ENCODE measurements at places on chromosomes 3 and 15. TPM values are rescaled to one million over a fixed set of nuclear protein-coding genes. Genes with fewer than 3 reads are reported as not detected.
A peak's percentile ranks its signal among the peaks of the same experiment; 100 is the strongest.

DALRD3 gene
- total RNA-seq: 22.5 TPM

LMAN1L gene
- total RNA-seq: not detected

PLA2G4E gene
- total RNA-seq: not detected

OR5AC2 gene
- total RNA-seq: not detected

TRPM1 gene
- total RNA-seq: not detected

DNA sequence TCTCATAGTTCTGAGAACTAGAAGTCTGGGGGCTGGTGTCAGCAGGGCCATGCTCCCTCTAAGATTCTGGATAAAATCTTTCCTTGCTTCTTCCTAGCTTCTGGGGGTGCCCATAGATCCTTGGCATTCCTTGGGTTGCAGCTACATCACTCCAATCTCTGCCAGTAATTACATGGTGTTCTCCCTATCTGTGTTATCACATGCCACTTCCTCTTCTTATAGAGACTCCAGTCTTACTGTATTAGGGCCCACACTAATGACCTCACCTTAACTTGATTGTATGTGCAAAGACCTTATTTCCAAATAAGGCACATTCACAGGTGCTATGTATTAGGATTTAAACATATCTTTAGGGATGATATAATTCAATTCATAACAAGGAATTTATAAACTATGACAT lies 618.5 kb downstream of the FGF12 start:
- no peak overlapping the region for H3K4me3 ChIP-seq
- H3K27ac ChIP-seq: no peak overlapping the region
- H3K4me1 ChIP-seq: no peaks in the 10 kb centered on the region
- no peaks in the 10 kb centered on the region for H3K36me3 ChIP-seq
- H3K27me3 ChIP-seq: no peaks in the 10 kb centered on the region

GRCh38 chr15:44216958-44217357 lies 21.9 kb upstream of the FRMD5 start:
- H3K4me3 ChIP-seq: no peak overlapping the region
- peaks cover 5% of the 10 kb centered on the region for H3K4me1 ChIP-seq
- H3K36me3 ChIP-seq: no peaks in the 10 kb centered on the region
- H3K27ac ChIP-seq: no peak overlapping the region

DNA sequence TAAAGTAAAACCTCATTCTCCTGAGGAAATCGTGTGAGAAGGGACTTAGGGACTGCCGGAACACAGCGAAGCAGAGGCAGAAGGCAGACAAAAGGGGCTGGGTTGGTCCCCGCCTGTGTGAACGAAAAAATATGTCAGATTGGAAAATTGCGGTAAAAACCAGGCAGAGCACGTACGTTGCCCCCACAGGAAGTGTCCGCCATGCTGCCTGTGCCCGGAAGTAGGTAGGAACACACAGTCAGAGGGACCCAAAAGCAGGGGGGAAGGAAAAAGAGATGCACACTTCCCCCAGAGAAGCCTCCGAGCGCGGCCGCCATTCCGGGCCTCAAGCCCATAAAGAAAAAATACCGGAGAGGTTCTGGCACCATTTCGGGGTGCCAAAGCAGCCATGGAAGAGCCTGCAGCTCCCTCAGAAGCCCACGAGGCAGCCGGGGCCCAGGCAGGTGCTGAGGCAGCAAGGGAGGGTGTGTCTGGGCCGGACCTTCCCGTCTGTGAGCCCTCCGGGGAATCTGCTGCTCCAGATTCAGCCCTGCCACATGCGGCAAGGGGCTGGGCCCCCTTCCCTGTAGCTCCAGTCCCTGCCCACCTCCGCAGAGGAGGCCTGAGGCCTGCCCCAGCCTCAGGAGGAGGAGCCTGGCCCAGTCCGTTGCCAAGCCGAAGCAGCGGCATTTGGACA lies at the start of gene MKRN3:
TSS of gene MKRN3 (plus strand) at position 280 of the 676 bp plus-strand sequence. CDS start at position 389, 109 bp downstream.
- peaks cover 8% of the 10 kb centered on the region for H3K4me1 ChIP-seq
- H3K27me3 ChIP-seq: no peaks in the 10 kb centered on the region
- peak within 1 kb of the TSS; percentile 86 for H3K4me3 ChIP-seq
- peaks cover 10% of the 10 kb centered on the region for H3K36me3 ChIP-seq
- H3K27ac ChIP-seq: peak within 1 kb of the TSS; percentile 95

GRCh38 chr15:97968380-97968779 lies 7.9 kb downstream of the ARRDC4 start:
- no peak for DNase-seq
- H3K4me1 ChIP-seq: no peaks in the 10 kb centered on the region
- no peaks in the 10 kb centered on the region for H3K27me3 ChIP-seq
- H3K36me3 ChIP-seq: no peaks in the 10 kb centered on the region
- H3K4me3 ChIP-seq: no peak overlapping the region
- H3K27ac ChIP-seq: no peak overlapping the region

GRCh38 chr3:110773413-110773954 lies 298.1 kb upstream of the NECTIN3 start:
- no peak overlapping the region for H3K4me3 ChIP-seq
- DNase-seq: no peak
- H3K4me1 ChIP-seq: no peaks in the 10 kb centered on the region
- no peaks in the 10 kb centered on the region for H3K27me3 ChIP-seq
- H3K36me3 ChIP-seq: no peaks in the 10 kb centered on the region
- H3K27ac ChIP-seq: no peak overlapping the region

- no peak for DNase-seq
- H3K4me3 ChIP-seq: peak overlapping the region; percentile 50
- H3K36me3 ChIP-seq: peaks cover 4% of the 10 kb centered on the region
- no peaks in the 10 kb centered on the region for H3K27me3 ChIP-seq
Measured at GRCh38 chr3:15794303-15794771, 3.4 kb downstream of the ANKRD28 start.

DNA sequence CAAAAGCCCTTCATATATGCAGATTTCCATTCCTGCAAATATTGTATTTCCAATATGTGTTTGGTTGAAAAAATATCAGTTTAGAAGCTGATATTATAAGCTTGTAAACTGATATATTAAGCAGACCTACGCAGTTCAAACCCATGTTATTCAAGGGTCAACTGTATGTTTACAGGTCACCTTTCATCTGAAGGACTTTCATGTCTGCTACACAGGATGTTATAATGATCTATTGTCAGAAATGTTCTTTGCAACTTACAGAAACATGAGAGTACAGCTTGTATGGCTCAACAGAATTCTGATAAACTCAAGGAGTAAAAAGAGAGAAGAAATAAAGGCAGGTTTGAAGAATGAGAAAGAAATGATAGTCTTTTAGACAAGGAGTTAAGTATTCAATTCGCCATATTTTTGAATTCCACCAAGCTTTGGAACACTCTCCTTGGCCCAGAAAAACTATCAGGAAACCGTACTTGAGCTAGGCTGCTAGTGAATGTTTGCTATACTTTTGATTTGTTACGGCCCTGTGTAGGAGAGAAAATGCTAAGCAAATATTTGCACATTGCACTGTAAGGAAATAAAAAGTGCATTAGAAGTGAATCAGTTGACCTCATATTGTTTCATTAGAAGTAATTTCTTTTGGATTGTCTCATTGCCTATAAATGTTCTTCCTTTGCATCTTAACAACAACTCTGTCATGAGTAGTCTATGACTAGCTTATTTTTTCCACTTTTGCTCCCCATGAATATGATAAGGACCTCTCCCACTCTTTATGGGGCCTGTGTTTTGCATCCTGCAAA lies 81.2 kb downstream of the NEK11 start:
- H3K4me3 ChIP-seq: no peak overlapping the region
- H3K27ac ChIP-seq: peak overlapping the region; percentile 40
- H3K4me1 ChIP-seq: peaks cover 6% of the 10 kb centered on the region
- DNase-seq: peak; percentile 48
- no peaks in the 10 kb centered on the region for H3K36me3 ChIP-seq

GRCh38 chr15:86355801-86356200 lies 276.1 kb downstream of the AGBL1 start:
- H3K27ac ChIP-seq: no peak overlapping the region
- H3K4me3 ChIP-seq: no peak overlapping the region
- H3K4me1 ChIP-seq: no peaks in the 10 kb centered on the region

DNA sequence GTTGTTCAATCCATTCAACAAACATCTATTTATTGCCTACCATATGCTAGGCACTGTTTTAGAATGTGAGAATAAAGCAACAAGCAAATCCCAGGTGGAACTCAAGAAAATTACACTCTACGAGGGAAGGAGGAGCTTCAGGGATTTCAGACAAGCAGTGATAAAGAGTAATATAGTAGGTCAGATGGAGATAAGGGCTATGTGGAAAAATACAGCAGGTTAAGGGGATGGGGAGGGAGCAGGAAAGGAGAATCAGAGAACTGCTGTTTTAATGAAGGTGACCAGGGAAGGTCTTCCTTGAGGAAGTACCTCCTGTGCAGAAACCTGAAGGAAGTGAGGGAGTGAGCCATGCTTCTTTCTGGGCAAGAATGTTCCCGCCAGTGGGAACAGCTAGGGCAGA lies 47.2 kb upstream of the NEO1 start:
- DNase-seq: no peak
- H3K27ac ChIP-seq: no peak overlapping the region
- H3K36me3 ChIP-seq: no peaks in the 10 kb centered on the region
- H3K27me3 ChIP-seq: peaks cover 6% of the 10 kb centered on the region
- H3K4me3 ChIP-seq: no peak overlapping the region
- no peaks in the 10 kb centered on the region for H3K4me1 ChIP-seq

DNA sequence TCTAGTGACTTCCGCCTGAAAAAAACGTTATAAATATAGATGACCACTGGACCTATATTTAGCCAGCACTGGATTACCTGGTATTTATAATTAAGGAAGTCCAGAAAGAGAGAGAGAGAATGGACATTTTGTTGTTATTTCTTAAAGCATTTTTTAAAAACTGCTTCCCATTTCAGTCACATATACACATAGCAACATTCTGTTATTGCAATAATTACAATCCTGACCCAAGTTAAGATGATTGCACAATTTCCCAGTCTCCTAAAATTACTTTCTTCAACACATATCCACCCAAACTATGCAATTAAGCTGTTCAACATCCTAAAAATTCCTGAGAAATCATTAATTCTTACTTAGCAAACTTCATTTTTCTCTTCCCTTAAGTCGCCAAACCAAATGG lies 37.7 kb downstream of the PCSK6 start:
- H3K27ac ChIP-seq: no peak overlapping the region
- no peaks in the 10 kb centered on the region for H3K27me3 ChIP-seq
- H3K4me3 ChIP-seq: no peak overlapping the region
- H3K36me3 ChIP-seq: no peaks in the 10 kb centered on the region
- DNase-seq: no peak

GRCh38 chr3:60386306-60386705 lies 864.9 kb downstream of the FHIT start:
- H3K4me1 ChIP-seq: no peaks in the 10 kb centered on the region
- no peak overlapping the region for H3K4me3 ChIP-seq
- H3K36me3 ChIP-seq: no peaks in the 10 kb centered on the region
- DNase-seq: no peak
- no peak overlapping the region for H3K27ac ChIP-seq

GRCh38 chr3:29700256-29700655 lies 419.4 kb downstream of the RBMS3 start:
- no peak overlapping the region for H3K27ac ChIP-seq
- H3K4me3 ChIP-seq: no peak overlapping the region
- H3K4me1 ChIP-seq: no peaks in the 10 kb centered on the region
- H3K27me3 ChIP-seq: no peaks in the 10 kb centered on the region
- no peaks in the 10 kb centered on the region for H3K36me3 ChIP-seq

DNA sequence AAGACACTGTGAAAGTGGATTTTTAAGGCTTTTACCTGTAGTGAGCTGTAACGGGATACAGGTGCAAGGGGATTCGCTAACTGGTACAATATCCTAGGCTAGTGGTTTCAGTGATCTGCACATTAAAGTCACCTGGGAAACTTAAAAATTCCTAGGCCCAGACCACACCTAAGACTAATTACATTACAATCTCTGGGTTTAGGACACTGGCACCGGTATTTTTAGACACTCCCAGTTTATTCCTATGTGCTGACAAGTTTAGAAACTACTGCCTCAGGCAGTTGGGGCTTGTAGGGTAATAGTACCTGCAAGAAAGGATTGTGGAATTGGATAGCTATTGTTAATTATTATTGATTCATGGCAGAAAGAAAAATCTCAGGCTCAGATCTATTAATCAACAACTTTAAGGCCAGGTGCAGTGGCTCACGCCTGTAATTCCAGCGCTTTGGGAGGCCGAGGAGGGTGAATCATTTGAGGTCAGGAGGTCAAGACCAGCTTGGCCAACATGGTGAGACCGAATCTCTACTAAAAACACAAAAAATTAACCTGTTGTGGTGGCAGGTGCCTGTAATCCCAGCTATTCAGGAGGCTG lies 50.4 kb upstream of the CASR start:
- no peaks in the 10 kb centered on the region for H3K36me3 ChIP-seq
- no peaks in the 10 kb centered on the region for H3K27me3 ChIP-seq
- no peak overlapping the region for H3K4me3 ChIP-seq
- no peaks in the 10 kb centered on the region for H3K4me1 ChIP-seq
- DNase-seq: no peak
- no peak overlapping the region for H3K27ac ChIP-seq
